ENCODE measurements at places on chromosomes 12 and 14.
A peak's percentile ranks its signal among the peaks of the same experiment; 100 is the strongest.

DNA sequence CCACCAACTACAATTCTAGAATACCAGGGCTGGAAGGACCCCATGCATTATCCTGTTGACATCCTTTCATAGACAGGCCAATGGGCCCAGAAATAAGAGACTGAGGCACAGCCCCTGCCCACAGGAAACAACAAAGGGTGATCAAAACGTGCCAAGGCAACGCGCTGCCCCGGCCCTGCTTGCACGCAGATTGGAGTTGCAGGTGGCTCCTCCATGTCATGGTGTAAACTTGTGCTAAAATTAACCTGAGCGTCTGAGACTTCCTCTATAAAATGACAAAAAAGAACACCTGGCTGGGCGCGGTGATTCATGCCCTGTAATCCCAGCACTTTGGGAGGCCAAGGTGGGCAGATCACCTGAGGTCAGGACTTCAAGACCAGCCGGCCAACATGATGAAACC lies 30.1 kb downstream of the SPRING1 start:
- DNase-seq: no peak

DNA sequence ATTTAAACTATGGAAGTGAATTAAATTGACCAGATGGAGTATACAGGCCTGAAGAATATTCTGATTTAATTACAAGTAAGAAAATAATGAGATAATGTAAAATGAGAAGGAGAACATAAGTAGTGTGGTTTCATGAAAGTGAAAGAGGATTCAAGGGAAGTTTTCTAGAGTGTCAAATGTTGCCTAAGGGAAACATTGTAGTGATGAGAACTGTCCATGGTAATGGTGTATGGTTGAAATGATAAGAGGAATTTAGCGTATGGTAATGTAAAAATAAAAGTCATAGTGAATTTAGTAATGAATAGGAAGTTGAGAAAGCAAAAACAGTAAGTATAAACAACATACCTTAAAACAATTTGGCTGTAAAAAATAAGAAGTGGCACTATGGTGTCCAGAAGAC lies 1954.6 kb upstream of the FLRT2 start:
- no peak for DNase-seq

DNA sequence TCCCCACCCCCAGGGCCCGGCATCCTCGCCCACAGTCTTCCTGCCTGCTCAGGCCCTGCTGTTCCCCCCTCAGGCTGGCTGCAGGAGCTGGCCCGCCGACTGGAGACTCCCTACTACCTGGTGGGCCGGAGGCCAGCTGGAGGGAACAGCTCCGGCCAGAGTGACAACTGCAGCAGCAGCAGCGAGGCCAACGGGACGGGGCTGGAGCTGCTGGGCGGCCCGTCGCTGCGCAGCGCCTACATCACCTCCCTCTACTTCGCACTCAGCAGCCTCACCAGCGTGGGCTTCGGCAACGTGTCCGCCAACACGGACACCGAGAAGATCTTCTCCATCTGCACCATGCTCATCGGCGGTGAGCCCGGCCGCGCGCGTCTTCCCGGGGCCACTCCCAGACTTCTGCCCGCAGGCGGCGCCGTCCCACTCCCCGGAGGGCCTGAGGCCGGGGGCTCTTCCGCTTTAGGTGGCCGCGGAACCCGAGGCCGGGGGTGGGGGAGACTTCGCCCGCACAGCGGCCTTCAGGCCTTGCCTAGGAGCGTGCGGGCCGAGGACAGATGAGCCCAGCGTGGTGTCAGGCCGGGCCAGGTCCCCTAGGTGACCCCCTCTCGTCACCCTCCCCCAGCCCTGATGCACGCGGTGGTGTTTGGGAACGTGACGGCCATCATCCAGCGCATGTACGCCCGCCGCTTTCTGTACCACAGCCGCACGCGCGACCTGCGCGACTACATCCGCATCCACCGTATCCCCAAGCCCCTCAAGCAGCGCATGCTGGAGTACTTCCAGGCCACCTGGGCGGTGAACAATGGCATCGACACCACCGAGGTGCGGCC lies 10.2 kb downstream of the KCNH3 start:
- no peak for DNase-seq

DNA sequence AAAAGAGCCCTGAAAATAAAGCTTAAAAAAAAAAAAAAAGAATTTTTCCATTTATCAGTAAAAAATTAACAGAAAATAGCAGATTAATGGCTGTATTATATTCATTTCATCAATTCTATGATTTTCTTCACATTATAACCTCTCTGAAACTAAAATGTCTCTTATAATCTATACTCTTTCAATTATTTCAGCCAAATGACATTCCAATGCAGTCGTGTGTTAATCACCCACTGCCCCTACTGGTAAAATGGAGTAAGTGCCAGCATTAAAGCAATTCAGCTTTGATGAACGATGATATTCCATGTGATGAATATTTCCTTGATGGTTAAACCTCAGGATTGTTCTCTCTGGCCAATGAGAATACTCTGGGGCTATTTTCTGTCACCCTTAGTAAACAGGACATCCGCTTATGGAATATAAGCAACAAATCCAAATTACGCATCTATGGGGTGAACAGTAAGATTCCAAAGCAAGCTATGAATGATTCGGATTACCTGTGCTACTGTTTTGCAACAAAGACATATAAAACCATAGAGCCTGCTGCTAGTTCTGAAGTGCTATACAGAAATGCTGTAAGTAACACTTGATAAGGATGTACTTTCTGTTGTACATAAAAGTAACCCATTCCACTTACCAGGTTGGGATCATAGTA lies 20.3 kb upstream of the SYCP3 start:
- peak; percentile 43 for DNase-seq

DNA sequence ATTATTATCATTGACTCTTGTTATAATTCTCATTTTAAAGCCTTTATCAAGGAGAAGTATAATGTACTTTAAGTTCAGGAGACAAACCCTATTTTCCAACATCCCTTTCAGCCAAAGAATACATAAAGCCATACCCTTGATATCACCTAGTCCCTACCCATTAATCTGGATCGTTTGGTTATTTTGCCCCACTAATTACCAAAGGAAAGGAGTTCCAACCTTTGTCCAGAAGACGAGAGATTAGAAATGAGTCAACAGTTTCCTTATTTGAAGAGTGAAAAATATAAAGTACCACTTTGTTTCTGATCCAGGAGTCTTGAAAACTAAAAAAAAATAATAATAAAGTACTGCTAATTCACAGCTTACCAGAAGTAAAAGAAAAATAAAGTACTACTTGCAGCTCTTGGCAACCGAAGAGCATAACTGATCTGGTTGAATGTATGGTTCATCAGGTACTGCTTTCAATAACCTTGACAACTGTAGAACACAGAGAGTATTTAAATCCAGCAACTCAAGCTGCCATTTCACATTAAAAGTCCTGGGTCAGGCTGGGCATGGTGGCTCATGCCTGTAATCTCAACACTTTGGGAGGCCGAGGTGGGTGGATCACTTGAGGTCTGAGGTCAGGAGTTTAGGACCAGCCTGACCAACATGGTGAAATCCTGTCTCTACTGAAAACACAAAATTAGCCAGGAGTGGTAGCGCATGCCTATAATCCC lies 33.7 kb downstream of the LIMA1 start:
- no peak for DNase-seq

GRCh38 chr12:34097213-34097612 lies 74.9 kb downstream of the ALG10 start:
- no peak for DNase-seq

DNA sequence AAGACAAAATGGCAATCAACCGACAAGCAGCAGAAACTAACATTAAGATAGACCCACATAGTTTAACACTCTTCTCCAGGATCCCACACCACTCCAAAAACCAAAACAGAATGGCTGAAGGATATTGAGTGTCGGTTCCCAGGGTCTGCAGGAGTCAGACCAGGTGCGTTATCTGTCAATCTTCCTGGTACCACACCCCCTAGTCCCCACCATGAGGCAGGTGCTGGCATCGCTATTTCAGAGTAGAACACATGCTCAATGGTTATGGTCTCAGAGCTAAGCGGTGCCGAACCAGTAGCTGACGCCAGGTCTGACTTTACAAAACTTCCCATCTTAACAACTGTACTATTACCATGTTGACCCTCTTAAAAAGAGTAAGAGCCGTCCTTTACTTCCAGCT lies 10.2 kb downstream of the STX2 start:
- DNase-seq: no peak

- DNase-seq: no peak
Observed at GRCh38 chr14:56487090-56487667, 92.4 kb upstream of the TMEM260 start.

GRCh38 chr12:116150452-116150851 lies 127.0 kb downstream of the MED13L start:
- DNase-seq: no peak

GRCh38 chr12:128365651-128366231 lies 98.8 kb downstream of the TMEM132C start:
- no peak for DNase-seq

GRCh38 chr14:94098326-94098992 lies 12.1 kb upstream of the IFI27 start:
- no peak for DNase-seq

GRCh38 chr14:103126873-103127304 lies 3.6 kb downstream of the TNFAIP2 start:
- DNase-seq: peak; percentile 65

- DNase-seq: no peak
Observed at GRCh38 chr14:37573356-37573755, 21.7 kb downstream of the FOXA1 start.

GRCh38 chr14:103548463-103549351 lies 13.8 kb downstream of the BAG5 start:
- DNase-seq: no peak

GRCh38 chr14:104246401-104247335 lies 108.3 kb downstream of the KIF26A start:
- DNase-seq: no peak

- DNase-seq: no peak
Observed at GRCh38 chr12:120994059-120994458, 15.7 kb downstream of the HNF1A start.

DNA sequence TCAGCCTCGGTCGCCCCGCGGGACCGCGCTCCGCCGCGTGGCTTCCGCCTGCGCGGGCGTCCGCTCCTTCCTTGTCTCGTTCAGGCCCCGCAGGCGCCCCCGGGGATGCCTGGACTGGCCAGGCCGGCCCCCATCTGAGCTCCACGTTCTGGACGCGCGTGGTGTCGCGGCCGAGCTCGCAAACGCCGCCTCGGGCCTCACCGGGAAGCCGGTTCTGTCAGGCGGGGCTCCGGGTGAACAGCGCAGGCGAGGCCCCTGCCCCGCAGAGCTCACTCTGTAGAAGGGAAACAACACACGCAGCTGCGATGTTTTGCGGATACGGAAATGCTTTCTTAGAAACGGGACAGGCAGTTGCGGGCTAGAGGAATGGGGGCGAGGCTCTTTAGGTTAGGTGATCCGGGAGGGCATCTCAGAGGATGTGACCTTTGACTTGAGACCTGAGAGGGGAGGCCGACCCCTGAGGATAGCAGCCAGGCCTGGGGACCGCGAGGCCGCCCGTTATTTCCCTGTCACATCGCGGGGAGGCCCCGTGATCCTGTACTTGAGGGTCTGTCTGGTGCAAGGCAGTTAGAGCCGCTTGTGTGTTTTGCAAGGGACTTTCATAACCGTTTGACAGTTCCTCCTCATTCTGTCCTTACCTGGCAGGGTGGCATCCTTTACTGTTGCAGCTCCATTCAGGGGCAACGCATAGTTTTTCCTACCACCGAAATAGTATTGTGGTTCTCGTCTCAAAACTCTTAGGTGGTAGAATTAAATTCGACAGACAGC lies 584 bp downstream of the VRK1 start:
- DNase-seq: peak; percentile 24

DNA sequence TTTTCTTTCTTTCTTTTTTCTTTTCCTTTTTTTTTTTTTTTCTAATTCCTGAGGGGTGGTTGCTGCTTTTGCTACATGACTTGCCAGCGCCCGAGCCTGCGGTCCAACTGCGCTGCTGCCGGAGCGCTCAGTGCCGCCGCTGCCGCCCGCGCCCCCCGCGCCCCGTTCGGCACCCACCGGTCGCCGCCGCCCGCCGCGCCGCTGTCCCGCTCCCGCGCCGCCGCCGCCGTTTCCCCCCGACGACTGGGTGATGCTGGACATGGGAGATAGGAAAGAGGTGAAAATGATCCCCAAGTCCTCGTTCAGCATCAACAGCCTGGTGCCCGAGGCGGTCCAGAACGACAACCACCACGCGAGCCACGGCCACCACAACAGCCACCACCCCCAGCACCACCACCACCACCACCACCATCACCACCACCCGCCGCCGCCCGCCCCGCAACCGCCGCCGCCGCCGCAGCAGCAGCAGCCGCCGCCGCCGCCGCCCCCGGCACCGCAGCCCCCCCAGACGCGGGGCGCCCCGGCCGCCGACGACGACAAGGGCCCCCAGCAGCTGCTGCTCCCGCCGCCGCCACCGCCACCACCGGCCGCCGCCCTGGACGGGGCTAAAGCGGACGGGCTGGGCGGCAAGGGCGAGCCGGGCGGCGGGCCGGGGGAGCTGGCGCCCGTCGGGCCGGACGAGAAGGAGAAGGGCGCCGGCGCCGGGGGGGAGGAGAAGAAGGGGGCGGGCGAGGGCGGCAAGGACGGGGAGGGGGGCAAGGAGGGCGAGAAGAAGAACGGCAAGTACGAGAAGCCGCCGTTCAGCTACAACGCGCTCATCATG lies 654 bp downstream of the FOXG1 start:
- peak; percentile 34 for DNase-seq

DNA sequence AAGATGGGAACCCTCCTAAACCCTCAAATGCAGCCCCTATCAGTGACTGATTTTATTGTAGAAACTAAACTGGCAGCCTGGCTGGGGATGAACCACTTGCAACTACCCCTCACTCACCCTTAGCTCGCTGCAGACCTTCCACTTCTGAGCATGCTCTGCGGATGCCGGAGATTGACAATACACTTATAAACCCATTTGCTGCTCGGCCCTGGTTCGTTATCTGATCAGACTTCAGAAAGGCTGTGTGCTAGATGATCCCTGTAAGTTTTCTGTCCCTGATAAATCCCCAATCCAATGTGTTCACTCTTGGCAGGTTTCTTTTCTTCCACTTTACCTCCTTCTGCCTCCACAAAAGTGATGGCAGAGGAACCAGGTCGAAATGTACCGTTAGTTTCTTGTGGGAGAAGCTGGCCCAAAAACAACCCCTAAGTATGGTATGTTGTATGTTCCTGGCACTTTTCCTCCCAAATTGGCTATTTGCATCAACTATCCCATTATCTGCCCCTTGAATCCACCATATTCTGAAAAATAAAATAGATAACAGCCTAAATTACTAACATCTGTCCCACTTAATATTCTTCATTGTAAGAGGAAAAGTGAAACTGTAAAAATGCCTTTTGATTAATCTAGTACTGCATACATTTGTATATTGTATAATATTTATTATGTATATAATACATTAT lies 18.8 kb downstream of the RPH3A start:
- no peak for DNase-seq

- peak; percentile 11 for DNase-seq
Observed at GRCh38 chr14:31926123-31926522, 151.0 kb upstream of the ARHGAP5 start.

GRCh38 chr12:109890620-109891170 lies 9.4 kb upstream of the TCHP start:
- DNase-seq: no peak

DNA sequence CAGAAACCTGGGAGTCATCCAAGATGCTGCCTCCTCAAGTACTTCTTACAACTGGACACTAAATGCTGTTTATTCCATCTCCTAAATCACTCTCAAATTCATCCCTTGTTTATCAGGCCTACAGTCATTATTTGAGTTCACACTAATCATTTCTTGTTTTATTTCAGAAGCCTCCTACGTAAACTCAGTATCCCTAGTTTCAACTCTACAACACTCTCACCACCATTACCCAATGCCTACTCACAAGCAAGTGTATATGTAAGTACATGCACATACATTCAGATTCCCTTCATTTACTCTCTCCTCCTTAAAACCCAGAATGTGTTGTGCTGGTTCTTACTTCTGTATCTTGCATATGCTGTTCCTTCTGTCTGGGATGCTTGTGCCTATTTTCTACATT lies 43.0 kb downstream of the DDHD1 start:
- DNase-seq: no peak

Measured in NCI-H345 (cell line).